ENCODE measurements at places on chromosomes 4 and X.

- DNase-seq, result no peak
Observed at GRCh38 chrX:369563-370101, 17.1 kb downstream of the PPP2R3B start.

DNA sequence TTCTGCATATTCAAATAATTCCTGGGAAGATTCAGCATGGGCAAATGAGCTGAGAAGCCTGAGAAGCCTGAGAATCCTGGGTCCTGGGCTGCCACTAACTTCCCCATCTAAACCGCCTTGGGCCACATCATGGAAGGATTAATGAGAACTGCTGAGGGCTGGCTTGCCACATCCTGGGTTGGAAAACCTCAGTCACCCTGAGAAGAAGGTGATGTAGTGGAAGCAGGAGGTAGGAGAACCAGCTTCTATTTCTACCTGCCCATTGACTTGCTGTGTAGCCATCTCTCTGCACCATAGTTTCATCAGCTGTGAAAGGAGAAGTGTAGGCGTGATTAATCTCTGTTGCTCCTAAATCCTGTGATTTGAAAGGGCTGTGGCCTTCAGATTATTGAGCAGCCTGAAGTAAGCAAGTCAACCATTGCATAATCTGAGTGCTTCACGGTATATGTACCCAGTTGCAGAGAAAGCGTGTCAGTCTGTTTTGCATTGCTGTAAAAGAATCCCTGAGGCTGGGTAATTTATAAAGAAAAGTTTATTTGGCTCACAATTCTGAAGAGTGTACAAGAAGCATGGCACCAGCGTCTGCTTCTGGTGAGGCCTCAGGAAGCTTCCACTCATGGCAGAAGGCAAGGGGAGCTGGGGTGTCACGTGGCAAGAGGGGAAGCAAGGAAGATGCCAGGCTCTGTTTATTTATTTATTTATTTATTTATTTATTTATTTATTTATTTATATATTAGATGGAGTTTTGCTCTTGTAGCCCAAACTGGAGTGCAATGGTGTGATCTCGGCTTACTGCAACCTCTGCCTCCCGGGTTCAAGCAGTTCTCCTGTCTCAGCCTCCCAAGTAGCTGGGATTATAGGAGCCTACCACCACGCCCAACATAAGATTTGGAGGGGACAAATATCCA, 140.9 kb upstream of the ATP6AP2 start:
- no peak for DNase-seq

DNA sequence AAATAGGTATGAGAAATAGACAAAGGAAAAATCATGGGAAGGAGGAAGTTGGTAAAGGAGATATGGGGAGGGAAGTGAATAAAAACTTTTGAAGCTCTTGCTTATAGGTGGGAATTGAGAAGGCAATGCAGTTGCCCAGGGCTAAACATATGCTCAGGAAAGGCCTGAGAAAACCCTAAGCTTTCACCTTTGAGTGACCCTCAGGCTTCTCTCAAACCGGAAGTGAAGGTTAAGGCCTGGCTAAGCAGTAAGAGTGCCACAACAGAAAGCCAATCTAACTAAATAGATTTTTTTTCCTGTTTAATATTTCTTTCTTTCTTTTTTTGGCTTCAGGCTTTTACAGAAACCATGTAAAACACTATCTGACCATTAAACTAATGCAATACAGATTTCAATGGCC, 69.5 kb upstream of the GABRA3 start:
- DNase-seq, result no peak

GRCh38 chr4:55547918-55548317, 1.2 kb upstream of the CLOCK start:
- DNase-seq, result no peak

- no peak for DNase-seq
Observed at GRCh38 chr4:183106839-183107238, 7.8 kb downstream of the WWC2 start.
